Renal pelvis (tissue), 12 donors: ENCODE measurements at places on chromosomes 3 and 15. TPM values are rescaled to one million over a fixed set of nuclear protein-coding genes. Genes with fewer than 3 reads are reported as not detected.

The LIPC gene
- polyA plus RNA-seq: 19.2 TPM

The SV2B gene
- 0.97 TPM for polyA plus RNA-seq

The DPPA2 gene
- polyA plus RNA-seq: 1.3 TPM

The GOLGA8N gene
- 42.7 TPM for polyA plus RNA-seq

The CLCN2 gene
- polyA plus RNA-seq: 17.7 TPM

The BRK1 gene
- 180 TPM for polyA plus RNA-seq

The TP63 gene
- polyA plus RNA-seq: 2.0 TPM

The GLDN gene
- polyA plus RNA-seq: 0.16 TPM

The PPCDC gene
- 16.9 TPM for polyA plus RNA-seq

The DENND6A gene
- 29.4 TPM for polyA plus RNA-seq

The SAMMSON gene
- not detected for polyA plus RNA-seq

The USP8 gene
- polyA plus RNA-seq: 57.2 TPM

The DNAJC17 gene
- 43.7 TPM for polyA plus RNA-seq

The SLC22A14 gene
- polyA plus RNA-seq: 0.36 TPM

GRCh38 chr3:142987080-142987700 lies 14.2 kb upstream of the U2SURP start:
- DNase-seq: no peak

DNA sequence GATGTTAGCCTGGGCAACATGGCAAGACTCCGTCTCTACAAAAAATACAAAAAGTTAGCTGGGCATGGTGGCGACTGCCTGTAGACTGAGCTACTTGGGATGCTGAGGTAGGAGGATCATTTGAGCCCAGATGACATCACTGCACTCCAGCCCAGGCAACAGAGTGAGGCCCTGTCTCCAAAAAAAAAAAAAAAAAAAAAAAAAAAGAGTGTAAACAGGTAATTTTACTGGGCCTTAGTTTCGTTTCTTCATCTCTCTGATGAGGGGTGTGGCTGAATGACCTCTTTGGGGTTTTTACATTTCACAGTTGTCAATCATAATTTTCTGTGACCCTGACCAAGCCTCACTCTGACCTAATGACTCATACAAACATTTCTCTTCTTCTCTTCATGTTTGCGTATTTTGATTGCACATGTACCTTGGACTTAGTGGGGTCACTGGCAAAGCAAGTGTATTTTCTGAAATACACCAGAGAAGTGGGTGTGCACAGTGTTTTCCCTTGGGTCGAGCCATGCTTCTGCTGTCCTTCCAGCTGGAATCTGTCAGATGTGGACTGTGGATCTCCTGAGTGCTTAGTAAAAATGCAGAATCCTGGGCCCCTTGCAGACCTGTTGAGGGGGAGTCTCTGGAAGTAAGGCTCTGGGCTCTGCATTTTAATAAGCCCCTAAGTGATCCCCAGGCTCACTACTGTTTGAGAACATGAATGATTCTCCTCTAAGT lies 140.5 kb downstream of the FNDC3B start:
- no peak for DNase-seq

- no peak for DNase-seq
These were observed 304.6 kb downstream of the NAALADL2 start for GRCh38 chr3:175163686-175164085.

- DNase-seq: no peak
These were observed 20.9 kb downstream of the SLC6A6 start for GRCh38 chr3:14423197-14423743.

DNA sequence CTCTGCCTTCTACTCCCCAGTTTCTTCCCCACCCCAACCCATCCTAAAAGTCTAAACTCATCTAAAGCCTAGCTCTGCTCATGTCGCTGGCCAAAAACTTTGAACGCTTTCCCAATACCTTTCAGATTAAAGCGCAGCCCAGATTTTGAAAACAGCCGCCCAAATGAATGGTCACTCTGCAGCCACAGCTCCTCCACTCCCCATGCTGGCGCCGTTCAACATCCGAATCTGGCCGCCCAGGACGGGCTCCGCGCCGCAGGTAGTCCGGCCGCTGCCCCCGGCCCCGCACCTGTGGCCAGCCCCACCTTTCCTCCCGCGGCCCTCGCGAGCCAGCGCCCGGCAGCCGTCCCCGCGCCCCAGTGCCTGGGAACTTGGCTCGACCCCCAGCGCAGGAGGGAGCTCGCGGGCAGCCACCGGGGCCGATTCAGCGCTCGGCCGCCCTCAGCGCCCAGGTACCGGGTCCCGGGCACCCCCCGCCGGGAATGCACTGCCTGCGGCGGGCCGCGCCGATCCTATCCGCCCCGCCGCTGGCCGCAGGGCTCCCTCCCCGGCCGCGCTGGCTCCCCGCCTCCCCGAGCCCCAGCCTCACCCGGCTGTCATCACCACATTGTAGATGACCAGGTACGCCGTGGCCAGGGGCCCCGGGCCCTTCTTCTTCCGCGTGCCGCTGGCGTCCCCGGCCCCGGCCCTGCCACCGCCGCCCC lies 417 bp downstream of the HACD2 start:
- DNase-seq: peak; percentile 38

DNA sequence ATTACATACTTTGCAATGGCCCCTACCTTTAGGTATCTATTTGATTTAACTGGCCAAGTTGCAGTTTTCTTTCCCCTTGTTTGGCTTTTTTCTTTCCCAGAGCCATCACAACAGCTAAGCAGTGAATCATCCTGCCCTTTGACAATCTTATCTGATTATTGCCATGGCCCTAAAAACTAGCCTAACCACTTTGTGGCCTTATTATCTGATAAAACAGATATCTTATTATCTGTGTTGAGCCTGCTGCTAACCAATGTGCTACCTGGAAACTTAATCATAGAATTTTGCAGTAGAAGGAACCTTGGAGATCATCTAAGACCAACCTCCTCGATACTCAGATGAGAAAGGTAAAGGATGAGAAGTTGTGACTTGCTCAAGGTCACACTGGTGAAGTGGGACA lies 37.1 kb downstream of the EIF4E3 start:
- DNase-seq: no peak

DNA sequence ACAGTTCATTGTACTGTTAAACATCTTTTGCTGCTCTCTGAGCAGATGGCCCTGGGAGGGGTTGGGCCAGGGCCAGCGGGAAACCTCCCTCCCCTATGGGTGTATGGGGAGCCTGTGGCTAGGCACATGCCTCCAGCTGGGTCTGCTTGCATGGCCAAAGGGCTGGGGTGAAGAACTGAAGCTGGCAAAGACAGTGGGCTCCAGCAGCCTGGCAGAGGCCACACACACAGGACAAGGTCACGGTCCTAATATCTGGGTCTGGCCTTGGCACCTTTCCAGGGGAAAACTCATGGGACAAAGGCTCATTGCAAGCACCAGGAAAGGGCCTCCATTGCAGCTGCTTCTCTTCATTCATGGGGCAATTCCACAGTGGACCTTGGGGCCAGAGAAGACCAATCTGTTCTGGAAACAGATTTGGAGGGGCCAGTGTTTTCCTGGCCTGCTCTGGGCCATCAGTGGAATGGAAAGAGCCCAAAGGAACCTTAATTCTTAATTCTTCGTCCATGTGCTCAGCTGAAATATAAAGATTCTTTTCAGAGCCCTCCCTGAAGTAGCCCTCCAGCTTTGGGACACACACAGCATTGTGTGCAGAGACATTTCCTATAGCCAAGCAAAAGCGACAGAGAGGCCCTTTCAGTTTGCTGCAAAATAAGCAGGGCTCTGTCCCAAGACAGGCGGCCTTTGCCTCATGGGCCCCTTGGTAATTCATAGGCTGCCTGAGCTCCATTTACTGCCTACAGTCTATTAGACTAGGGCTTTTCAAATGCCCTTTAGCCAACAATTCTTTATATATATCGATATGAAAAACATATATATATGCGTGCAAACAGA lies 11.3 kb upstream of the LIMD1 start:
- DNase-seq: peak; percentile 48

DNA sequence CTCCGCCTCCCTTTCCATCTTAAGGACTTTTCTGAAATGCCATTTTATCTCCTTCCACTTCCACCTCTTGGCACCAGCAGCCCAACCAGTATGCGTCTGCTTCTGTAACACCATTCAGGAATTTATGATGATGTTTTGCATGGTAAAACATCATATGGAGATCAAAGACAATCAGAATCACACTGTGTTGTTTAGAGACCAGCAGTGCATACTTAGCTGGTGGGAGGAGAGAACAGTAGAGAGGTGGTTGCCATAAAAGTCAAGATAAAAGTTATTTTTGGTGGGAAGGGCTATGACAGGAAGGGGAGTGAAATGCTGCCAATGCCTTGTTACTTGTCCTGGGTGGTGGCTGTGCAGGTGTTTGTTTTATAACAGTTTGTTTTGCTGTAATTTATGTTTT lies 268.0 kb downstream of the OPA1 start:
- DNase-seq: no peak

GRCh38 chr3:142888481-142889211 lies at the start of gene PCOLCE2:
Gene PCOLCE2, minus strand, starts transcription at chr3:142889083. Its CDS starts 187 bp downstream, at chr3:142888896.
- peak; percentile 40 for DNase-seq

DNA sequence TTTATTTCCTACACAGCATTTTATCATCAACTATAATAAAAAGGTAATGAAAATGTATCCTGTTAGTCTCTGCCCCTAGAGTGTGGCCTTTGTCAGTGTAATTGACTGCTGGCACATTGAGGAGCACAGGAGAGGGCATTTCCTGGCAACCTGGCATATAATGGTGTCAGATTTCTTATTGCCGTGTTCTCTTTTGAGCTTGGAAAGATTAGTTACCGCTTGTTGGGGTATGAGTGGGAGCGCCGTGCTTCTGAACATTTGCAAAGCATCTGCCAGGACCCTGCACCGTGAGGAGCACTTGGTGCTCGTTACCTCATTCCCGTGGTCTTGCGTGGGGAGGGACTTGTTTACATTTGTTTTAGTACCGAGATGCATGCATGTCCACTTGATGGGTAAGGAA lies 124.4 kb downstream of the PTPRG start:
- peak; percentile 71 for DNase-seq

DNA sequence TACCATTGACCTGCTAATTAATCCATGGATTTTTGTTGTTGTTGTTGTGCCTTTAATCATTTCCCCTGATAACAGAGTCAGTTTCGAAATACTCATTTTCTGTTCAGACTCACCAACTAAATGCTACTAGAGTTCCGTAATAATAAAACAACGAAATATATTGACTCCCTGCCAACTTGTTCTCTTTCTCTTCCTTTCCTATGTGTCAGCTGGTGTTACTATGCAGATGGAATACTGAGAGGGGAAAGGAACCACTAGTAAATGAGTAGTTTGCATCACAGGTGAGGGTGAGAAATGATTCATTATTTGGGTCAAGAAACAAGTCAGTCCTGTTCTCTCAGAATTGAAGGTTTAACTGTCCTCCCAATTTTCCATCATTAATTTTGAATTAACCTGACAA lies 1027.3 kb downstream of the TUSC7 start:
- DNase-seq: no peak

DNA sequence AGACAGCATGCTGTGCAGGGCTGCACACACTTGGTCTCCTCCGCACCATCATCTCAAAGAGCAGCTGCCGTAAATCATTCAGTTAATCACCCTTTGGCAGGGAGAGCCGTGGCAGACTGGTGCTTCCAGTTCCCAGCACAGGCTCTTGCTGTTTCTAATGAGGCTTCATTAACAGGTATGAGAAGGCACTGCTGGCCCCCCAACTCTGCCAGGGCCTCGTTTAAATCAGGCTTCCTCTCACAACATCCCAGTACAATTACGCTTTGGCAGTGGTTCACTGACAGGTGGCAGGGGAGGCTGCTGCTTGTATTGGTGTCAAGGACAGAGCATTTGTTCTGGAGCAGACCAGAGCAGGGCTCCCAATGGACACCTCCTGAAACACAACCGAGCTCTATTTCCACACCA lies 77.1 kb downstream of the BFSP2 start:
- peak; percentile 67 for DNase-seq

- DNase-seq: no peak
These were observed 165.1 kb upstream of the ATP10A start for GRCh38 chr15:26028086-26028740.

DNA sequence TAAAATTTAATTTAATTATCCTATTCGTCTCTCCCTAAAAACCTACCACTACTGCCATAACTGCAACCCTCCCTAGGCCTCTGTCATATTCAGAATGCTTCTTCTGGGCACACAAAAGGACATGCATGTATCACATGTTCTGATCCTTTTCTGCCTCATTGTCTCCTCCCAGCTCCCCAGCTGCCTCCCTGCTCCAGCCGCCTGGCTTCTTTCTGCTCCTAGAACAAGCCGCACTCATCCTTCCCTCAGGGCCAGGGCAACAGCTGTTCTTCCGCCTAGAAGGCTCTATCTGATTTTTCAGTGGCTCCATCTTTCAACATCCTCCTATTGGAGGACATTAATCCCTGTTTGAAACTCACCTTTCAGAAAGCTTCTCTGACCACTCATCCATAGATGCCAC lies 38.6 kb downstream of the TMED3 start:
- DNase-seq: no peak

DNA sequence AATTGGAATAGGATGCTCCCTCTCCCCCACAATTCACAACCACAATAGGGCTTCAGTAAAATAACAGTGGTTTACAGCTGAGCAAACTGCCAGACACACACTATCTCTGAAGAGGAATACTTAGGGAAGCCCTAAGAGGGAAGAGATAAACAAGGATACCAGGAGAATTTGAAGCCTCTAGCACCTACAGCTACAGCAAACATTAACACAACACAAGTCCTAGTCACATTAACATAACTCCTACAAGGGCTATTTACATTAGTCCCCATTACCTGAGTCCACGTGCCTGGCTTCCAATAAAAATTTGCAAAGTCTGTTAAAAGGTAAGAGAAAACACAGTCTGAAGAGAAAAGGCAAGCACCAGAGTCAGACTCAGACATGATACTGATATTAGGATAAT lies 346.9 kb upstream of the CDIN1 start:
- no peak for DNase-seq

GRCh38 chr3:126137490-126138130 lies 42.8 kb downstream of the ALDH1L1 start:
- no peak for DNase-seq

DNA sequence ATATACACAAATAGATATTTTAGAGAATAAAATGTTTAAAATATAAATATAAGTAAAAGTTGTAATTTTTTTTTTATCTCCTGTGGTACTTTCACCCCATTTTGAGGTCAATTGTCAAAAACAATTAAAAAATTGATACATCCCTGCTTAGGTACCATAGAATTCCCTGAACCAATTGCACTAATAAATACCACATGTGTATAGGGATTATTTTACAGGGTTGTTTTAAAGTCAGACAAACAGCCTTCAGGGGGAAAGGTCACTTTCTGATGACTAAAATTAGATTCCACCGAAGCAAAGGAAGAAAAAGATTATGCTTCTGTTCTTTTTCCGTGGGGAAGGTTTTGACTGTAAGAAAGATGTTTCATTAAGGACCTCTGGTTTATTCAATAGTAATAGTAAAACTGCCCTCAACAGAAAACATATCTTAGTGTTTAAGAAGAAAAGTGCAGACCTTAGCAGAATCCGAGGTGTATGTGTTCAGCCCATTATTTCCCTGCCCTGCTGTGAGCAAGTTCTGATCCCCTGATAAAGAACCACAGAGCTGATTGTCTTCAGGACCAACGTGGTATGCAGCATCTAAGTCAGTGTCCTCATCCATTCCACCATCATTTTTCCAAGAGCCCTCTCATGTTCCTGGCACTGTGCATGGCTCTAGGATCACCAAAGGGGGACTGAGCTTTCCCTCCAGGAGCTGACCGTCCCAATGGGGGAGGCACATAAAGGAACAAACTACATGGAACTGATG lies 132.9 kb upstream of the IL12A start:
- DNase-seq: no peak
